Astrocyte (in vitro differentiated cells and primary cell): ENCODE measurements at places on chromosomes 7 and 10. TPM values are rescaled to one million over a fixed set of nuclear protein-coding genes. Genes with fewer than 3 reads are reported as not detected.

The CYP3A5 gene
- 0.07 TPM in 1 of 2 replicates, not detected in the other for total RNA-seq

The CALML5 gene
- not detected in 2 replicates for total RNA-seq

The CRHR2 gene
- total RNA-seq: not detected in 2 replicates

The ASIC3 gene
- 3.9 and 5.9 TPM in 2 replicates for total RNA-seq

The PALD1 gene
- 1.8 and 2.0 TPM in 2 replicates for total RNA-seq

The CRTAC1 gene
- total RNA-seq: 0.66 and 2.6 TPM in 2 replicates

The SPDYE9 gene
- total RNA-seq: not detected in 2 replicates

The C10orf105 gene
- total RNA-seq: not detected in 2 replicates

DNA sequence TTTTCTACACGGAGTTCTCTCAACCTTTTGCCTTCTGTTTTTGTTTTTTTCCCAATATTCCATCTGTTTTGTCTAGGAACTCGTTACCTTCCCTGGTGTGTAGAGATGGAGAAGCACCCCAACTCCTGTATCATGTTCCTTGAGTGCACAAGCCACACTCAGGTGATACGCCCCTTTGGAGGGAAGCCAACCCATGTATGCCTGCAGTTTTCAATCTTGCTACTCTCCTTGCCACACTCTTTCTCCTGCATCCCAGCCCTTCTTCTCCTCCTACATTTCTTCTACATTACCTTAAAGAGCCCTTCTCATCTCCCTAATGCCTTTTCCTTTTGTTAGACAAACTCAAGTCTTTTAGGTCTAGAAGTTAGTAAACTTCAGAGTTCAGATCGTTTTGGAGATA lies 10.2 kb upstream of the SP4 start:
- no peak for DNase-seq

DNA sequence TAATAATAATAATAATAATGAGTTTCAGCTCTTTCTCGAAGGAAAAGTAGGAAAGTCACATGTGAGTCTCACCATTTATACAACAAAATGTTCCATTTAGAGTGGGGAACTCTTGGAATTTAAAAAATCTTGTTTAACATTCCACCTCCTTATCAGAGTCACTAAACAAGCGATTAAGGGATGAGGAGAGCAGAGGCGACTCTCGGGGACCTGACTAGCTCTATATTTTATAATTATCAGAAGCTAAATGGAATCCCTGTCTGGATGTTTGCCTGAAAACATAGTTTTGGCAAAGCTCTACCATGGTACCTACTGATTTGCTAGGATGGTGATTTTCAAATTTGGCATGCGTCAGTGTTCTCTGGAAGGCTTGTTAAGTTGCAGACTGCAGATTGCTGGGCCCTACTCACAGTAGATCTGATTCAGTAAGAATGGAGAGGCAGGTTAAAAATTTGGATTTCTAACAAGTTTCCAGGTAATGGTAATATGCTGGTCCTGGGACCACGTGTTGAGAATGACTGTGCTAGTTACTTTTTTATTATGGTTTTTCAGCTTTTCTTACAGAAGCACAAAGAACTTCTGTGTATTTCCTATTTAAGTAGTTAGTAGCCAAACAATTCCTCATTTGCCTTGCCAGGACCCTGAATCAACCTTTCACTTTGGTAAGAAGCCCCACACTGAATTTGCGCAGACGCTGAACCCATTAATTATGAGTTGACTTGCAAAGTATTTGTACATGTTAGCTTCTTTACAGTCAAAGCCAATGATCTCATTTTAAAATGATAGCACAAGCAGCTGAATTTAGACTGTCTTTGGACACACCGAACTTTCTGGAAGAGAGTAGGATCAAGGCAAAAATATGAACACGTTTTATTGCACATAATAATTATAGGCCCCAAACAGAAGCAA lies 39.5 kb downstream of the CPED1 start:
- peak; percentile 33 for DNase-seq

- no peak for DNase-seq
Measured at GRCh38 chr10:132651511-132652029, 114.0 kb downstream of the INPP5A start.

- no peak for DNase-seq
Measured at GRCh38 chr7:70739646-70740210, 392.2 kb upstream of the GALNT17 start.

- peak; percentile 59 for DNase-seq
Measured at GRCh38 chr10:78025685-78026364, 3.5 kb downstream of the POLR3A start.

GRCh38 chr7:8258734-8259133 lies 3.2 kb downstream of the ICA1 start:
- DNase-seq: no peak

DNA sequence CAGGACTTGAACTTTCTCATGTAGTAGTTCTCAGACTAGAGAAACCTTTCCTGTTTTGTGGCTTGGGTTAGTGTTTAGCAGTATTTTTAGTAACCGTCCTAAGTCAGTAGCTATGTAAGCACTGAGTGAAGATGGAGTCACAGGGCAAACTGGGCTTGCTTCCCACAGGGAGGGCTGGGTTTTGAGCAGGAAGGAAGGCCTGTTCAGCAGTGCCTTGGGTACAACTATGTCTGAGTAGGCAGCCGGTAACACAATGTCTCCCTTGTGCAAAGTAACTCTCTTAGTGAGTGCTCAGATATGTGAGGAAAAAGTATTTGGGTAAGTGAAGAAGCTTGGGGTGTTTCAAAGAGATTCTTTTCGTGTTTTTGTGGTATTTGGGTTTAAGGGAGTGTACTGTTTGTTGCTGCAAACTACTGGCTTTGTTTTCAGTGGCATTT lies 96.4 kb downstream of the CCSER2 start:
- peak; percentile 98 for DNase-seq

GRCh38 chr7:130296221-130296951 lies 3.4 kb downstream of the CPA4 start:
- peak; percentile 16 for DNase-seq

DNA sequence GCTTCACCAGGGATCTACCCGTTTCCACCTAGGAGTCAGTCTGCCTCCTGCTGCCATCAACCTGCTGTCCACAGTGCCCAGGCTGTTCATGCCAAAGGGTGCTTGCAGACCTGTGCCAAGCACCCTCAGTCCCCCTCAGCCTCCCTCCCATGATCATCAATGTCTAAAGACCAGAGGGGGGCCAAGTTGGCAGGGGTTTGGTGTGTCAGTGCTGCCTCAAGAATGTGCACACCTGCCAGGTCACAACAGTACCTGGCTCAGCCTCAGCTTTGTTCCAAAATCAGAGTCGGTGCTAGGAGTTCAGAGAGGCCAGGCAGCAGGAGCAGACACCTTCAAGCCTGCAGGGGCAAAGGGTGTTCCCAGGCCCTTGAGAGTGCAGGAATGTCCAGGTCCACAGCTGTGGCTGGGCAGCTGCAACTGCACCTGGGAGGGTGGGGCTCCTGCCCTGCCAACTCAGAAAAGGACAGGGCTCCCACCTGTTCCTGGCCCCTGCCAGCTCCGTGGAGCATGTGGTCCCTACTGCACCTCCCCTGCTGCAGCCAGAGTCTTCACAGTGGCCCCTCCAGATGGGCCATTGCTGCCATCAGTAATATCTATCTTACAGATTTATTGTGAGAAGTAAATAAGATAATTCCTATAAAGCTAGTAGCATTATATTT lies 219.5 kb downstream of the POLR1F start:
- DNase-seq: no peak

- DNase-seq: no peak
Measured at GRCh38 chr10:64519831-64520230, 998.6 kb downstream of the REEP3 start.

DNA sequence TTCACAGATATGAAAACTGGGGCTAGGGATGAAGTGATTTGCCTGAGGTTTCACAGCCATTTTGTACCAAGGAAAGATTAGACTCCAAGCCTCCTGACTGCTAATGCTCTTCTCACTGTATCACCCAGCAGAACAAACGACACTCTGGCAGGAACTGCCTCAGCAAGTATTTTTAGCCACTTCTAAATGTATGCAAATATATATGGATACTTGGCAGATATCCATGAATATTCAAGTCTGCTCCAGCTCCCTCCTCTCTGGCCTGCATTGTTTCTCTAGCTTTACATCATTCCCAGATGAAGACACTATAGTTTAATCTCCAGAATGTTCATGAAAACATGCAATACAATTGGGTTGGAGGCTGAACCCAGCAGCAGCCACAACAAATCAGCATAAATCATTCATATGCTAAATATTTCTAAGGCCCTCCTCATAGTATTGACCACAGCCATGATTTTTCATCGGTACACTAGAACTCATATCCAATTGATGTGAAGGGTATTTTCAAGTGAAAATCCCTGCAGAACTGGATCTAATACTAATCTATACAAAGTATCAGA lies 65.5 kb downstream of the HPSE2 start:
- DNase-seq: no peak

DNA sequence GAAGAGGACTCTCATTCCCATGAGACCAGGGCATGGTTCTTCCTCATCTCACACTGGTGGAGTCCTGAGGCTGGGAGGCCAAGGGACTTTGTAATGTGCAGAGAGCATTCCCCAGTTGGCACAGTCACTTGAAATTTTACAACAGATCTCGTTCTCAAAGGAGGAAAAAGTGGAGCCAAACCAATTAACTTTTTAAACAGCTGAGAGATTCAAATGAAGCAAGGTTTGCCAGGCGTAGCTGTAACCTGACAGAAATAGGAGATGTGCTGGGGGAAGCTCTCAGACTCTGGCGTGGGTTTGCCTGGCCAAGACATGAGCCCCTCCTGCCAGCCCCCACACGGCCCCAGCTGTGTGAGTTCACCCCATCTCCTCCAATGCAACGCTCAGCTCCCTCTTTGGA lies 12.0 kb upstream of the CPXM2 start:
- no peak for DNase-seq

DNA sequence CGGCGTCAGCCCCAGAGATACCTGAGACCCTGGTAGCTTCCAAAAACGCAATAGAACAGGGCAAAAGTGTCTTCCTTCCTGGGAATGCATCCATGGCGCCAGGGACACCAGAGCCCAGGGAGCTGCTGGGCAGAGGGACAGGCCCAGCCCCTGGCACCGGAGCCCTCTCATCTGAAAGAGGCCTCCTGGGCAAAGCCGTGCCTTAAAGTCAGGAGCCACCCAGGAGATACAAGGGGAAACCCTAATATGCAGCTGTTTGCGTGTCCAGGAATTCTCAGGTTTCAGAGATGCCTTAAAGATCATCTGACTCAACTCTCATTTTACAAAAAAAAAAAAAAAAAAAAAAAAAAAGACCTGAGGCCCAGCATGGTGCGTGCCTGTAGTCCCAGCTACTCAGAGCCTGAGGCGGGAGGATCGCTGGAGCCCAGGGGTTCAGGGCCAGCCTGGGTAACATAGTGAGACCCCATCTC lies 28.0 kb downstream of the NUDT1 start:
- peak; percentile 11 for DNase-seq

DNA sequence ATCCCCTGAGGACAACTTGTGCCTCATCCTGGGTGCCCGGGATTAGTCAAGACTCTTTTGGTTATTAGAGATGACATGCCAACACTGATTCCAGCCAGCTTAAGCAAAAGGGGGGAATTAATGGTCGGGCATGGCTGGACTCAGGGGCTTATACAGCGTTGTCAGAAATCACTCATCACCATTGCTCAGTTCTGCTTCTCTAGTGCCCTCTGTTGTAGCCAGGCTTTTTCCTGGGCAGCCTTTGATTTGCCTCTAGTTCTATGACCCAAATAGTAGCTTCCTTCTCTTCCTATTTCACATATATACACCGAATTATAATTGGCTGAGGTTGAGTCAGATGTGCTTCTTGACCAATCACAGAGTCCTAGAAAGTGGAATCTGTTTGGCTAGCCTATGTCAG lies 192.0 kb upstream of the HABP2 start:
- no peak for DNase-seq

- DNase-seq: no peak
Measured at GRCh38 chr10:9707216-9707615, 1310.5 kb upstream of the CELF2 start.

- no peak for DNase-seq
Measured at GRCh38 chr7:159088016-159088865, 56.4 kb downstream of the VIPR2 start.

- no peak for DNase-seq
Measured at GRCh38 chr7:29443552-29443951, 120.1 kb upstream of the PRR15 start.

- peak; percentile 25 for DNase-seq
Measured at GRCh38 chr10:126634911-126635310, 35.6 kb downstream of the C10orf90 start.

DNA sequence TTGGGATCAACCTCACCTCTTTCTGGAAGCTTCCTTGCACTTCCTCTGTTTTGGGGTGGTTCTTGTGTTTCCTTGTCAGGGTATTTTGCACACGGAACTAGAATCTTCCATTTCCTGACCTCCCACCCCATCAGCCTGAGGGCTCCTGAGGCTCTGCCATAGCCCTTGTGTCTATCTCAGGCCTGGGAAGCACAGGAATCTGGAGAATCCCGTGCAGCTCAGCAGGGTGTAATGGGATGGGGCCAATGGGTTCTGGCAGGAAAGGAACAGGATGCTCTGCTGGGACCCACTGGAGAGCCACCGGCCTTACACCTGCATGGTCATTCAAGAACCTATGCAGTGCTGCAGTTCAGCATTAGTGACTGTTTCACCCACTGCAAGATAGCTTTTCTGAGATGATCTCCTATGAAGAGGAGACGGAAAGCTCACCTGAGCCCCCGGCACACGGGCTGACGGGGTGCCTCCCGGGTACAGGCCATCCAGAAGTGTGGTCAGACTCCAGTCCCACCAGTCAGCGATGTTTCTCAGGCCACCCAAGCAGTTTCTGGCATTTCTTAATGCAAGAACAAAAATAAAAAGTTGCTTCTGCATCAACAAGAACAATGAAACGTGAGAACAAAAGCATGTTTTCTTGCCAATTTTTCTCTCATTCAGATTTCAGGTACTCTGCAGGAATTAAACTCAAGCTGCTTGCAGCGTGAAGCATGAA lies 133.2 kb downstream of the PKD1L1 start:
- no peak for DNase-seq

DNA sequence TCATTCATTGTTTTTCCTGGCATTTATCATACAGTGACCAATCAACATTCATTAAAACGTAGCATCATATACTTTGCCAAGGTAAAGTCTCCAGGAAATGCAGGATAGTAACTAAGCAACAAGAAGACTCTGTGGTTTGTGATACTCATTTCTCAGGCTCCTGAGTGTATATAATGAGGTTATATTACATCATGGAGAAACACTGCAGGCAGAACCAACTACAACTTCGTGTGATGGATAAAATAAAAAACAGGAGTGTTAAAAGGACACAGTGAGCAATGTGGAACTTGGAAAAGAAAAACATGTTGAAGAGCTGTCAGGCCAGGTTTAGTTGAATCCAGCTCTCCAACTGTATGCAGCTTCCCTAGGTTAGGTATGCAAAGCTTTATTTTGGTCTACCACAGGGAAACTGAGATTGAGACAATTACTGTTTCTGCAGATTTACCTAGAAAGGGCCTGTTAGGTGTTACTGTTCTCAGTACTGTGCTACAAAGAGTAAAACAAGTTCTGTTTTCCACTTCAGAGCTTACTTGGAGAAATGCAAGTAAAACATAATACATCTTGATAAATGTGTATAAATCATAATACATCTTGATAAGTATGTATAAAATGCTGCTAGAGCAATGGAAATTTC lies 7.8 kb upstream of the CCNY start:
- DNase-seq: peak; percentile 95
